AML-193 (cell line): ENCODE measurements at places on chromosomes 2 and 18.

DNA sequence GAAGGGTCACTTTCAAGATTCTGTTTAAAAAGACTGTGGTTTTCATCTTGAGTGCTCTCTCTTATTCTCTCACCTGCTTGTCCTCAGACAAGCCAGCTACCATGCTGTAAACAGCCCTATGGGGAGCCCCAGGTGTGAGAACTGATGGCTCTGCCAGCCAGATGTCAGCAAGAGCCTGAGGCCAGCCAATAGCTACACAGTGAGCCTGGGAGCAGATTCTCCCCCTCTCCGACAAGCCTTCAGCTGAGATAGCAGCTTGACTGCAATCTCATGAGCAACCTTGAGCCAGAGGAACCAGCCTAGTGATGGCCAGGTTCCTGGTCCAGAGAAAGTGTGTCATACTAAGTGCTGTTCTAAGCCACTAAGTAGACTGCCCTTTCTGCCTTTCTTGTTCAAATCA, 272.1 kb downstream of the NAPG start:
- DNase-seq = no peak

GRCh38 chr2:108579623-108580022, 45.4 kb downstream of the LIMS1 start:
- no peak for DNase-seq

- no peak for DNase-seq
These were observed 173.7 kb downstream of the CELF4 start for GRCh38 chr18:37391698-37392548.

DNA sequence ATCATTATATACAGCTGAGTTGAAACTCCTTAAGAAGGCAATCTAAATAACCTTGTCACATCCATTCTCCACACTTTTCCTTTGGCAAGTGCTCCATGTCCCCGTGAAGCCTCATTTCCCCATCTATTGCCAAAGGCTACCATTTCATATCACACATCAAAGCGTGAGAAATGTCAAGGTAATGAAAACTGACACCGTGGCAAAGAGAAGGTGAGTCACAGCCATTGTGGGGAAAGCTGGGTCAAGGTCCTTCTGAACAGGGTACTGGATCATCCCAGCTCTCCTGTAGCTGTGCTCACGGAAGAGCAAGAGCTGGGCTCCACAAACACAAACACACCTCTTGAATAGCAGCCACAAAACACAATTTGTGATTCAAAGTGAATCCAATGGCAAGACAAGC, 58.2 kb upstream of the REG3G start:
- no peak for DNase-seq

DNA sequence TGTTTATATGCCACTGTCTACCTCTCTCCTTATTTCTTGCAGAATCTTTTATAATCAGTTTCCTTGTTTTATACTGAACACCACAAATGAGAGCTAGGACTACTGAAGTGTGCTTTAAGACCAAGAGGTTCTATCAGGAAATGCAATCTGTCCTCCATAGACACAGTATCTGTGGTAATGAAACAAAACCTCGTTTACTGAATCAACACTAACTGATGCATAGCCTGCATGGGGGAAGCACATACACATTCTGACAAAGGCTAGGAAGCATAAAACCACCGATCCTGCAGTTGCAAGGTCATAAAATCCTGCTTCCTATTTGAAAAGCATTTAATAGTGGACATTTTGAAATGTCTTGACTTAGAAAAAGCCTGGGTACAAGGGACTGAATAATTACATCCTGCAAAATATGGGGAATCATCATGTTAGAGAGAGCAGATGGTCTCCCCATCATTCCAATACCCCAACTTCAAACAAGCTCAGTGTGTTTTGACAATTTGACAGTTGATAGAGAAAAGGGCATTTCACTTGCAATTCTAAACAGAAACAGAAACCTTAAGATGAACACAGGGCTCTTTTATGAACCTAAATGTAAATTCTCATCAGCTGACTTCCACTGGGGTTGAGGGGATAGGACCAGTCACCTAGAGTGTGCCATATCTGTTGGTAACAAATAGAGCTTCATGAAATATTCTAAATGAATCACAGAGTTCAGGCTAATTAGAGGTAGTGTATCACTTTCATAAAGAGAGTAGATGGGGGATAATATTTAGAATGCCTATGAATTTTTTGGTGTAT, 1845.6 kb upstream of the PIK3C3 start:
- no peak for DNase-seq

GRCh38 chr2:44944102-44944951, 2.8 kb downstream of the SIX3 start:
- no peak for DNase-seq

- DNase-seq = no peak
These were observed 28.7 kb downstream of the ZSWIM2 start for GRCh38 chr2:186820303-186820702.

DNA sequence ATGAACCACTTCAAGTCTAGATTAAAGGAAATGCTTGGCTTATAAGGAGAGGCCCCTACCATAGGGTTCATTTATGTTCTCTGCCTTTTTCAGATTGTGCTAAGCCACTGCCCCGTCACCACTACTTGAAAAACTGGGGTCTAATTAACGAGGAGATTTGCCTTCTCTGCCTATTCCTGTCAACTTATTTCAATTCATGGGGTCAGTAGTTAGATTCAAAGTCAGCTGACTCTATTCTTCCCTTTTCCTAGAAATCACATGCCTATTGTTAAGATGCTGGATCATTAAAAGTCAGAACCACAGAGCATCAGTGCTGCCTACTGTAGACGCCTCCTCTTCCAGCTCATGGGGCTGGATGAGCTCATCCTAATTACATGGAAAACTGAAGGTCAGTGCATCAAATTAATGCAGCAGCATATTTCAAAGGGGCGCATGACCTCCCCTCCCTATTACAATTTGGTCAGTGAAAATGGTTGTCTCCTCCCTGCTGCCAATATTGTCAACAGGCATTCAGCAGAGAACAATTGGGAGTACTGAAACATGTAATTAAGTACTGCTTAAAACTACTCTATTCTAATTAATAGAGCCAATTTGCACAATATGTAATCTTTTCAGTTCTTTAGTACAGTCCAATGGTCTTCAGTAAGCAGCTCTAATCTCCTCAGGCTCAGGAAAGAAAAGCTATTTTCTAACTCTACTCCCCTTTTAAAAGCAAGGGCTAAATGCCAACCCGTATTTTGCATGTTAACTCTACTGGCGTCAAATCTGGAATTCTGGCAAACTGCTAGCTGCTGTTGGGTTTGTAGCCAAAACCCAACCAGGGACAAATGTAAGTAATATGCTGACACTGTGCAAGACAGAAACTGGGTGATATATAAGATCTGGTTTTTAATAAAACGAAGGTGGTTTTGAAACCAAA, 117.4 kb upstream of the ITGB6 start:
- no peak for DNase-seq

- DNase-seq = no peak
These were observed 4.7 kb downstream of the LONRF2 start for GRCh38 chr2:100317634-100318033.

DNA sequence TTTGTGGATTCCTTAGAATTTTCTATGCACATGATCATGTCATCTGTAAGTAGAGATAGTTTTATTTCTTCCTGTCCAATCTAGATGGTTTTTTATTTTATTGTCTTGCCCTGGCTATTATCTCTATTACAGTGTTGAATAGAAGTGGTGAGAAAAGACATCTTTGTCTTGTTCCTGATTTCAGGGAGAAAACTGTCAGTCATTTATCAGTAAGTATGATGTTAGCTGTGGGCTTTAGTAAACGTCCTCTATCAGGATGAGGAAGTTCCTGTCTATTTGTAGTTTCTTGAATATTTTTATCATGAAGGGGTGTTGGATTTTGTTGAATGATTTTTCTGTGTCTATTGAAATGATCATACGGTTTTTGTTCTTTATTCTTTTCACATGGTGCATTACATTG, 5.3 kb downstream of the PLEKHH2 start:
- no peak for DNase-seq

GRCh38 chr18:37565977-37566478, 430 bp upstream of the CELF4 start:
- no peak for DNase-seq

DNA sequence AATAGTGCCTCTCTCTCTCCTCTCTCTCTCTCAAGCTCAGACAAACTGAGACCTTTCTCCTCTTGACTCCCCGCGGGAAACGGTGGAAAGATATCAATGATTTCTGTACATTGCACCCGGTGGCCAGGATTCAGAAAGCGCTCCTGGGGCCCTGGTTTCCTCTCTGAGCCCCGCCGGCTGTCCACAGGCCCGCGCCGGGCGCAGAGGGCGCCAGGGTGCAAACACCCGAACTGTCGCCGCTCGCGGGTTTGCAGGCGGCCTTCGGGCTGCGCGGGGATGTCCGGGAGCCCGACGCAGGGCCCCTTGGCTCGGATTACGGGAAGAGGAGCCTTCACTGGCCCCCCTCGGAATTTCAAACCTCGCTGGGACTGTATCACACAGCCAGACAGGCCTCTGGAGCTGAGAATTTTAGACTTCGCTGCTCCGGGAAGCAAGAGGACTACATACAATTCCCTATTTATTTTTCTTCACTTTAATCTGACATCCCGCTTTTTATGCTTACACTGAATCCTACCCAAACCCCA, 5.2 kb upstream of the EN1 start:
- DNase-seq = no peak

- DNase-seq = no peak
These were observed 68.6 kb downstream of the CCDC93 start for GRCh38 chr2:117945296-117945695.

GRCh38 chr2:235495373-235496238, 1.8 kb downstream of the AGAP1 start:
- no peak for DNase-seq

GRCh38 chr2:102110596-102111334, 31.8 kb upstream of the IL1R1 start:
- no peak for DNase-seq

GRCh38 chr2:240203788-240204270, 63.4 kb upstream of the OTOS start:
- DNase-seq = no peak

DNA sequence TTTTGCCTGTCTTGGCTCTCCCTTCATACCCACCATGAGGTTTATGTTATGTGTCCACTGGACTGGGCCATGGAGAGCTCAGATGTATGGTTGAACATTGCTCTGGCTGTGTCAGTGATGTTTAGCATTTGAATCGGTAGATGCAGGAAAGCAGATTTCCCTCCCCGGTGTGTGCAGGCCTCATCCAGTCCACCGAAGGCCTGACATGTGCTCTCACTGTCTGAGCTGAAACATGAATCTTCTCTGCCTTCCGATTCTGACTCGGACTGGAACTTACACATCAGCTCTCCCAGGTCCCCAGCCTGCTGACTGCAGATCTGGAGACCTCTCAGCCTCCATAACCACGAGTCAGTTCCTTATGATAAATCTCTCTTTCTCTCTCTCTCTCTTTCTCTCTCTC, 72.4 kb upstream of the SLC66A3 start:
- no peak for DNase-seq

DNA sequence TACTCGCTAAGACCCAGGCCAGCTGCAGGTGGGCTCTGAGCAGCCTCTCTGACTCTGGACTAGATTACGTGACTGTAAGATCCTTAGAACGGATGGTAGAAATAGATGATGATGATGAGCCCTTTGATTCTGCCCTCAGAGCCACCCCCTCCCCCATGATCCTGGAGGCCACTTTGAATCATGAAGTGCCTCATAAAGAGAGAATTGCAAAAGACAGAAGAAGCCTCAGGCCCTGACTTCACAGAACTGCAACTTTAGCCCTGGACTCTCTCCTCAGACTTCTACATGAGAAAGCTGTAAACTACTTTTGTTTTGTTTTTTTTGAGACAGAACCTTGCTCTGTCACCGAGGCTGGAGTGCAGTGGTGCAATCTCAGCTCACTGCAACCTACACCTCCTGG, 15.4 kb upstream of the TET3 start:
- DNase-seq = peak; percentile 49

GRCh38 chr2:6982934-6983589, 65.8 kb downstream of the RNF144A start:
- no peak for DNase-seq

DNA sequence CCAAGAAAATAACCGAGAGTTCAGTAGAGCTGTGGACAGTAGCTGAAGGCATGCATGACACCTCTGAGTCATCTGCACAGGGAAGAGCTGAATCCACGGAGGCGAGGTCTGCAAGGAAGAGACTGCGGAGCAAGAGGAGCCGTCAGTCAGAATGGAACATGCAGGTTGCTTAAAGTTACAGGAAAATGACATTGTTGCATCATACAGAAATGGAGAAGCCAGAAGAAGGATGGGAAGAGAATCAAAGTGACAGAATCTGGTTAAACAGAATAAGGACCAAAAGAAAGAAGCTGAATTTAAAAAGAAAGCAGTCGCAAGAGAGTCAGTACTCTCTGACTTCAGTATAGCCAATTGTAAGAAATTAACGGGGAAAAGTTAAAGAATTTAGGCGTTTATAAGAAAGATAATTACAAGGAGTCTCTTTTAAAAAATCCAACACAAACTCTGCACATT, 533.8 kb downstream of the ADCYAP1 start:
- no peak for DNase-seq

- DNase-seq = no peak
These were observed 221.8 kb downstream of the INSIG2 start for GRCh38 chr2:118309946-118310680.

- no peak for DNase-seq
These were observed 49.8 kb upstream of the TNP1 start for GRCh38 chr2:216909541-216910210.

GRCh38 chr2:218645126-218645525, 14.3 kb downstream of the ZNF142 start:
- no peak for DNase-seq

DNA sequence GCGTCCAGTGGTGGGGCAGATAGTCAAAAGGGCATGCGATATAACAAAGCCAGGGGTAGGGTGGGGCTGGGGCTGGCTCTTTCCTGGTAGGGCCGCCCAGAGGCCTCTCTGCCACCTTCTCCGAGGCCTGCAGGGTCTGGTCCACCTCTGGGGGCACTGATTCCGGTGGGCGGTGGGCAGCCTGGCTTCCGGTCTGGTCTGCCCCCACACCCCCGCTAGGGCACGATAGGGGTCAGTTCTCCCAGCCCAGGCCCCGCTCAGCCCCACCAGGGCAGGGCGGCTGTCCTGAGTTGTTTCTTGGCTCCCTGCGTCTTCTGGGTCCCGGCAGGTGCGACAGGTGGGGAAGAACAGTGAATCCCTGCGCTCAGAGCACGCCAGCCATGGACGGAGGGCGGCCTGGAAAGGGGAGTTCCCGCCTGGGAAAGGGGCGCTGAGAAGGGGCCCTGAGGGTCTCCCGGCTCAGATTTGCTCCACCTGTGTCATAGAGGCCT, 707 bp upstream of the ERFE start:
- no peak for DNase-seq

- no peak for DNase-seq
These were observed 23.2 kb upstream of the STPG4 start for GRCh38 chr2:47178341-47178740.

GRCh38 chr18:48820483-48821250, 130.1 kb downstream of the SMAD7 start:
- DNase-seq = no peak

- DNase-seq = no peak
These were observed 214.2 kb downstream of the MREG start for GRCh38 chr2:215799194-215799593.

DNA sequence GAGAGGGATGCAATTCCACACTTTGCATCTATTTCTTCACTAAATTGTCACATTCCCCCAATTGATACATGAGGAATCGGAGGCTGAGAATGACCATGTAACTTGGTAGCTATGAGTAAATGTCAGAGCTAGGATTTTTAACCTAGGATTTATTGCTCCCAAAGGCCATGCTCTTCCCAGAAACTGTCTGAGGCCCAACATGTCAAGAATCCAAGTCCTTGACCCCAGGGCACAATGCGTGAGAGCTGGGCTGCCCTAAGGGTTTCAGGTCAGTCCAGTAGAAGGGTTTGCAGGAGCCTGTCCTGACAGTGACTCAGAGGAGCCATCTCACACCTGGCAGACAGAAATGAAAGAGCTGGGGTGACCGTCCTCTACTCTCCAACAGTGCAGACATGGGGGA, 30.3 kb downstream of the LRRC30 start:
- DNase-seq = no peak
